ENCODE measurements at places on chromosomes 12 and 14.

- no peak for DNase-seq
These were observed 107.5 kb downstream of the SINHCAF start for GRCh38 chr12:31218203-31219025.

- peak; percentile 62 for DNase-seq
These were observed 16.7 kb downstream of the EPS8 start for GRCh38 chr12:15772405-15773018.

DNA sequence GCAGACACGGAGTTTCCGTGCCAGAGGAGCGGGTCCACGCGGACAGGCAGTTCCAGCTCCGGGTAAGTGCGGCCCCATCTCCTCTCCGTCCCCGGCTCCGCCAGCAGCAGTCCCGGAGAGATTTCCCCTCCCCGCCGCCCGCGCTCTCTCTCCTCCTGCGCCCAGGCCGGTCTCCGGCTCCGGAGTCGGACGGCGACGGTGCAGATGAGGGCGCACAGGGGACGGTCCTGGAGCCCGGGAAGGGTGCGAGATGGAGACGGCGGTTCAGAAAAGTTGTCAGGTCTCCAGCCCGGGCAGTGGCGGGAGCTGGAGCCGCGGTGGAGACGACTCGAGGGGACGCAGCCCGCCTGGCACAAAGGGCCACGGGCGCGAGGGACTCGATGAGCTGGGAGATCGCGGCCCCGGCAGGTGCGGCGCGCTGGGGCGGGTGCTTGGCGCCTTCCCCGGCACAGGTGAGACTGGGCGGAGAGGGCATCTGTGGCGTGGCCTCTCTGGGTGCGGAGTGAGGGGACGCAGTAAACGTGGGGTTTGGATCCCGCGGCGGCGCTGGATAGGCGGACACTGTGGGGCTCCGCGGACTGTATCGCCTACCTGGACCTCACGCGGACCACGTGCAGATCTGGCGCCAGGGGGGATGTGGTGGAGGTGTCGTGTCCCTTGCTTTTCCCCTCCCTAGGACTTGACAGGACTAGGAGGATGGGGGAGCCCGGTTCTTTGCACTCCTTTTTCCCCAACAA, 1540.3 kb upstream of the TMEM132C start:
- DNase-seq = no peak

DNA sequence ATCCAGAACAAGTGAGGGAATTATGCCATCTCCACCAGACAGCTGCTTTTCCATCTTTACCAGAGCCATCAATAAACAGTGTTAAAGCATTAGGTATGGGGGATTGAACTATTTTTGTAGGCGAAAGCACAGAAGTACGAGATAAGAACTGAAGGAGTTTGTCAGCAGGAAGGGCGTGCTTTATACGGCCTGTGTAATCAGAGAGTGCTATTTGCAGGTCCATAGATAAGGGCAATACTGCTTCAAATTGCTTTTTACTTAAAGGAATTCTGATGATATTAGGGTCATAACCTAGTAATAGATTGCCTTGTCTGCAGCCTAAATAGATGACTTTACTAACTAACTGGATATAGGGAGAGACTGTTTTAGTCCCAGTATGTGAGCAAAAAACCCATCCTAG, 20.3 kb upstream of the CLEC4E start:
- DNase-seq = no peak

- DNase-seq = peak; percentile 2
These were observed 207.3 kb downstream of the SSPN start for GRCh38 chr12:26402648-26403047.

GRCh38 chr12:74015118-74015517, 522.5 kb upstream of the ATXN7L3B start:
- DNase-seq = no peak

DNA sequence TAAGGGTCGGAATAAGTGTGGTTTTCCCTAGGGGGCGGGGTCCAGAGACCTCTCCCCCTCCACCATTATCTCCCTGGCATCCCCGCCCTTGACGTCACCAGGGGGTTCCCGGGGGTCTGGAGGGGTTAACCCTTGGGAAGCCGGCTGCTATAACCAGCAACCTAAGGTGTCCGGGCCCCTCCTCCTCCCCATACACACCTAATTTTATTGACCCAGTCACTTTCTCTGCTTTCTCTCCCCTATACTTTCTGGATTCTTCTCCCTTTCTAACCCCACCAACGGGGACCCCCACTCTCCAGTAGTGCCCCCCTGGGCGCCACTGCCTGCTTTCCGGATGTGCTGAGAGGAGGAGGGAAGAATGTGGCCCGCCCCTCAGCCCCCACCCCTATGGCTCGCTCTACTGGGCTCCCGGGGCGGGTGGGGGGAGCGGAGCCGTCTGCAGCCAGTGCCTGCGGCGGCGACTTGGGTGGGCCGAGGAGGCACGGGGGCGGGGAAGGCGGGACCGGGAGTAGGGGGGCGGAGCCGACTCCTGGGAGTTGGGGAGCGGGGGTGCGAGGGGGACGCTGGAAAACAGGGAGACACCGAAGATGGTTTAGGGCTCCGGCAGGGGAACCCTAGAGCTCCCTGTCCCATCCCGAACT, 1.8 kb downstream of the GLI1 start:
- DNase-seq = peak; percentile 54

DNA sequence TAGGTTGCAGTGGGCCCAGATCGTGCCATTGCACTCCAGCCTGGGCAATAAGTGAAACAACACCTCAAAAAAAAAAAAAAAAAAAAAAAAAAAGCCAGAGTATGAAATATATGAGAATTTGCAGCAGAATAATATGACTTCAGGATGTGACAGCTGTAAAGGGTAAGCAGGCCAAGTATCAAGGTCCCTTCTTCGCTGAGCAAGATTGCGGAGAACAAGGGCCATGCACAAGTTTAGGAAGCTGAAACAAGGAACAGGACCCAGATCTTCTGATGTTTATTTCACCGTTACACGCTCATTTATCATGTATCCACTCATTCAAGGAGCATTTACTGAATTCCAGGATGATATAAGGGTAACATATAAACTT, 659 bp upstream of the FOXJ2 start:
- DNase-seq = no peak

DNA sequence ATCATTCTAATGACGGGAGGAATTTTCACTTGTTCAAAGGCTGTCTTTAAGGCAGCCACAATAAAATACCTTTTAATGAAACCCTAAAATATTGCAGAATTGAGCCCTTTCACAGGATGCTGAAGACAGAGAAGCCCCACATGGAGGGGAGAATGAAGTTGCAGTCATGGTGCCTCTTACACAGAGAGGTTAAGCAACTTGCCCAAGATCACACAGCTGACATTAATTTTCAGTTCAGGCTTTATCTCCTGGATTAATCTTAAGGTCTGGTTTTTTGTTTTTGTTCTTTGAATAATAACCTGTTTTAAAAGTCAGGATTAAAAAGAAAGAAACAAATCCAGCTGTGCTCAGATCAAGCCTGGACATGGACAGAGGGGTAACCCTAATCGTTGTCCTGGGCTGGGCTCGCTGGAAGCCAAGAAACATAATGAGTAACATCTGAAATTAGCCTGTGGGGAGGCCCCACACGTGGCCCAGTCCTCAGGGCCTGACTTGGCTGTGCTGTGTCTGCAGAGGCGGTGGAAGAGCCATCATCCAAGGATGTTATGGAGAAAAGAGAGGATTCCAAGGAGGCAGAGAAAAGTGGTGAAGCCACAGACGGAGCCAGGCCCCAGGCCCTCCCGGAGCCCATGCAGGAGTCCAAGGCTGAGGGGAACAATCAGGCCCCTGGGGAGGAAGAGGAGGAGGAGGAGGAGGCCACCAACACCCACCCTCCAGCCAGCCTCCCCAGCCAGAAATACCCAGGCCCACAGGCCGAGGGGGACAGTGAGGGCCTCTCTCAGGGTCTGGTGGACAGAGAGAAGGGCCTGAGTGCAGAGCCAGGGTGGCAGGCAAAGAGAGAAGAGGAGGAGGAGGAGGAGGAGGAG, 8.0 kb downstream of the CHGA start:
- no peak for DNase-seq

DNA sequence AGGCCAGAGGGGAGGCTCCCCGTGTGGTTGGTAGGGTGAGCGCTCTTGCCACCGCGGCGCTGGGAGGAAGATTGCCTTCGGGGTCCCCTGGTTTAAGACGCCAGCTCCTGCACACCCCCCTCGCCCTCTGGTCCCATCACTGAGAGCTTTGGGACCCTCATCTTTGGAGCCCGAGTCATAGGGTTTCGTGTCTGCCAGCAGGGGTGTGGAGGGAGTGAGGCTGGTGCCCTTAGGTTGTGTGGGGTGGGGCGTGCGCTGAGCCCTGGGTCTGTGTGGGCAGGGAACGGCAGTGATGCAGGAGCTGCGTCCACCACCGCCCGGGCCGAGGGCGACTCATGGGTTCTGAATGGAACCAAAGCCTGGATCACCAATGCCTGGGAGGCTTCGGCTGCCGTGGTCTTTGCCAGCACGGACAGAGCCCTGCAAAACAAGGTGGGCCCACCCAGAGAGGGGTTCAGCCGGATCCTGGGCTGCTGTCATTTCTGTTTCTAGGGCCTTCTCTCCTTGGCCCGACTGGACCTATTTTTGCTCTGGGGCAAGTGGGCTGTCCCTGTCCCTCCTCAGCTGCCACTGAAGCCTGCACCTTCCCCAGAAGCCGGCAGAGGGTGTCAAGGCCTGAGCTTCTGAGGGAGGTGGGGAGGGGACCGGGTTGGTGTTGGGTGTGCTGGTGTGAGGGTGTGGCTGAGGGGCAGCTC, 12.1 kb downstream of the ACADS start:
- DNase-seq = peak; percentile 36

GRCh38 chr12:25992026-25992782, 33.7 kb downstream of the RASSF8 start:
- no peak for DNase-seq
